Neural progenitor cell (in vitro differentiated cells): ENCODE measurements at places on chromosomes 1 and 21. TPM values are rescaled to one million over a fixed set of nuclear protein-coding genes. Genes with fewer than 3 reads are reported as not detected.

The GPR37L1 gene
- 0.06 TPM in 1 of 2 replicates, not detected in the other for total RNA-seq

DNA sequence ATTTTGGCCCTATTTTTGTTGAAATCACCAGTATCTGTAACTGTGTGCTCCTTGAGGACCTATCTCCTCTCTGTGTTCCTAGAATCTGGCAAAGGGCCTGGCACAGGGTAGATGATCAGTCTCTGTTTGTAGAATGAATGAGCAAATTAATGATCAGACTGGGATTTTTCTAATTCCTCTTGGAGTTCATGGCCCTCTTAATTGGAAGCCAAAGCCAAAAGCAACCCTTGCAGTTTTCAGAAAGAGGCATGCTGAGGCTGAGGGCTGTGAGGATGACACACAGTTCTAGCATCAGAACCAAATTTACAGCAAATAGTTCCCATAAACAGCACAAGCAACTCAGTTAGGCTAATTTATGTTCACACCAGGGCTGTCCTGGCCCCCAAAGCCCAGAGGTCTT lies 111.1 kb upstream of the BEND5 start:
- H3K27me3 ChIP-seq = no peaks in the 10 kb centered on the region
- no peak overlapping the region for H3K4me3 ChIP-seq
- no peaks in the 10 kb centered on the region for H3K36me3 ChIP-seq
- peaks cover 37% of the 10 kb centered on the region for H3K4me1 ChIP-seq

DNA sequence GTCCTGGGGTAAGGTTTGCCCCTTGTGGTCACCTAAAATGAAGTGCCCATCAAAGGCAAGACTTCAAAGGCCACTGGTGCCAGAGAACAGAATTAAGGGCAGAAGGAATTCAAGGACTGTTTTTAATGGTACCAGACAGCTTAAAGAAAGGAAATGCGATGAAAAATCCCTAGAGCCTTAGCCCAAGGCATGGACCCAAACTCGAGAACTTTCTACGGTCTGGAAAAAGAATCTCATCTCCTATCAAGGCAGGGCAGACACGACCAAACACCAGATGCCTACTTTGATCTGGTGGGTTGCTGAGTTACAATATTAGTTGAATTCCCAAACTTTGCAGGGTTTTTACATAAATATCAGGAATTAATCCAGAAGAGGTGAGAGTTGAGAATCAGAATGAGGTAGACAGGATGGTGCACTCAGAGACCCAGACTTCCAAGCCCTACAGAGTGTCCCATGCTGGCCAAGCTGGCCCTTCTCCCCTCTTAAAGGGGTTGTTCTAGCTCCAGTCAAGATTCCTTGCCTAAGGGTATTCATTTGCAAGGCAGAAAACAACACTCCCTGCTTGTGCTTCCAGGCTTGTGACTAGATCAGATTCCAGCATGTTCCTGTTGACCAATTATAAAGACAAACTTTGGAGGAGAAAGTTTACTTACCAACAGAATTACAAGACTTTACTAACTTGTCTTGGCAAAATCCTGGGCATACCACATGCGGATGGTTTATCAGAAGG lies 48.0 kb downstream of the EDN2 start:
- H3K4me1 ChIP-seq = peaks cover 13% of the 10 kb centered on the region
- no peak for DNase-seq
- H3K4me3 ChIP-seq = no peak overlapping the region
- H3K27ac ChIP-seq = no peak overlapping the region
- no peaks in the 10 kb centered on the region for H3K36me3 ChIP-seq
- H3K27me3 ChIP-seq = no peaks in the 10 kb centered on the region

DNA sequence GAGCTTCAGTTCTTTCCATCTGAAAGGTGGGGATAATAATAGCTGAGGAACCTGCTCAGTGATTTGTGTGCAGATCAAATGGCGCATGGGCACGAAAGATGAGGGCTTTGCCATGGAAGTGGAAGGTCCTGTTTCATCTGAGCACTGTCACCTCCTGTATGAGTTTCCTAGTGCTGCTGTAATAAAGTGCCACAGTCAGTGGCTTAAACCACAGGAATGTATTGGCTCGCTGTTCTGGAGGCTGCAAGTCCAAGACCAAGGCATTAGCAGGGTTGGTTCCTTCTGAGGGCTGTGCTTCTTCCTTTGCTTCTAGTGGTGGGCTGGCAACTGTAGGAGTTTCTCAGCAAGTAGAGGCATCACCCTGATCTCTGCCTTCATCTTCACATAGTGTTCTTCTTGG lies 51.1 kb upstream of the RBM15 start:
- H3K27me3 ChIP-seq = no peaks in the 10 kb centered on the region
- no peaks in the 10 kb centered on the region for H3K36me3 ChIP-seq
- H3K27ac ChIP-seq = no peak overlapping the region
- no peak overlapping the region for H3K4me3 ChIP-seq

GRCh38 chr1:101382135-101382534 lies 145.3 kb downstream of the S1PR1 start:
- no peaks in the 10 kb centered on the region for H3K4me1 ChIP-seq
- no peak overlapping the region for H3K4me3 ChIP-seq
- H3K27ac ChIP-seq = no peak overlapping the region
- no peak for DNase-seq
- H3K36me3 ChIP-seq = no peaks in the 10 kb centered on the region

The TDRD5 gene
- 0.09 TPM in 2 replicates for total RNA-seq

DNA sequence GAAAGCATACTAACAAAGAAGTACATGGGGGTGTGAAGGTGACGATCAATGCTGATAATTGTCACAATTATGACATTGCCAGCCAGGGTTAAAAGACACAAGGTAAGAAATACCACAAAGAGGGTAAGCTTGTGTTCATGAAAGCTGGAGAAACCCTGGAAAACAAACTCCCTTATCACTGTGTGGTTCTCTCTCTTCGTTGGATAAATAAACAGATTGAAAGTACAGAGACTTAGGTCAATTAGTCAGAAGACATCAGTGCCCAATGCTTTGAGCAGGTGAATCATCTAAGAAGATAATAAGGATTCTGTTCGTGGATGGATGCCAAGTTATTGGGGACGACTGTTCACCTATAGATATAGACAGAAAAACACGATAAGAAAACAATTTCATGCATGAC lies 22.4 kb upstream of the FCER1A start:
- no peaks in the 10 kb centered on the region for H3K36me3 ChIP-seq
- no peaks in the 10 kb centered on the region for H3K4me1 ChIP-seq
- DNase-seq = no peak
- H3K4me3 ChIP-seq = no peak overlapping the region
- H3K27ac ChIP-seq = no peak overlapping the region
- no peaks in the 10 kb centered on the region for H3K27me3 ChIP-seq

GRCh38 chr1:204301171-204301957 lies 58.4 kb downstream of the PLEKHA6 start:
- H3K27ac ChIP-seq = no peak overlapping the region
- H3K36me3 ChIP-seq = no peaks in the 10 kb centered on the region
- H3K27me3 ChIP-seq = peaks cover 12% of the 10 kb centered on the region
- peaks cover 16% of the 10 kb centered on the region for H3K4me1 ChIP-seq
- no peak overlapping the region for H3K4me3 ChIP-seq

The JMJD4 gene
- 7.5 and 13.6 TPM in 2 replicates for total RNA-seq

DNA sequence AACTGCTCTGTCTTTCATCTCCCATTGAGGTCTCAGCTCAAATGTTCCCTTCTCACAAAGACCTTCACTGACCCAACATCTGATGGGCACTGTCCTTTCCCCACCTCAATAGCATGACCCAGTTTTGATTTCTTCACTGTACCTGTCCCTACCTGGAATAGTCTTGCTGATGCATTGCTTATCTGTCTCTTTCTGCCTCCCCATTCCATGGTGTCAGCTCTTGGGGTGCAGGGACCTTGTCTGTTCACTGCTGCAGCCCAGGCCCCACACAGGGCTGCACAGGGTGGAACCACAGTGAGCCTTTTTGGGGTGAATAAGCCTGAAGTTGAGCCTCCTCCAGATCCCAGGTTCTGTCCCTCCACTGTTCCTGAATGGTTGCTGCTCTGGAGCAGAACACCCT lies 414.9 kb downstream of the PTPRU start:
- no peaks in the 10 kb centered on the region for H3K27me3 ChIP-seq
- H3K4me1 ChIP-seq = no peaks in the 10 kb centered on the region
- H3K36me3 ChIP-seq = no peaks in the 10 kb centered on the region
- no peak for DNase-seq
- no peak overlapping the region for H3K4me3 ChIP-seq
- H3K27ac ChIP-seq = no peak overlapping the region

DNA sequence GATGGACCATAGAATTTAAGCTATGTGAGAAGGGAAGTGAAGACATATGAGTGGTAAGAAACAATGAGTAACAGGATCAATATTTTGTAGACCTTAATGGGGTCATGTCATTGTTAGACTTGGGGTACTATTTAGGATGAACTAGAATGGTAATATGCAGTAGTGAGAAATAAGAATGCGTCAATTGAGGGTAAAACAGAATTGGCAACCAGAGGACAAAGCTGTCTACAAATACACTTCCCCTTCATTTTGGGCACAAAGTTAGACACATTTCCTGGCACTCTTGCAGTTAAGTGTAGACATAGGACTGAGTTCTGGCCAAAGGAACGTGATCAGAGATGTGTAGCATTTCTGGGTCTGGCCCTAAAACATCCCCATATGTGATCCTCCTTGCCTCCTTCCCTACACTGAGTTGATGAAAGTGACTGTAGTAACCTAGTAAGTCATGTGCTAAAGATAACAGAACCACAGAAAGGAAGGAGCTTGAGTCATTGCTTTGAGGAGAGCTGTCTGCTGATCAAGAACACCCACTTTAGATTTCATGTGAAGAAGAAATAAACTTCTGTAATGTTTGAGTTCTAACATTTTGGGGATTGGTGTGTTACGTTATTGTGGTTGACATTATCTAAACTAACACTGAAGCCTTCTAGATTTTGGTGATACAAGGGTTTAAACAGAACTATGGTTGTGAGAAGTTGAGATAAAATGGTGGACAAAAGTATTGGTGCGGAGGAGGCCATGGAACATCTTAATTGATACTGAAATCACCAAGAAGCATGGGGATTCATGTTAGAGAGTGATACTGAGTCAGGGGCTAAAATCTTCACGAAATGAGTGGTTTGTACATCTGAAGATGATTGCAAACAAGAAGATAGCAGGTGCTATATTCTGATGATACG lies 41.7 kb downstream of the CD55 start:
- no peaks in the 10 kb centered on the region for H3K4me1 ChIP-seq
- no peaks in the 10 kb centered on the region for H3K36me3 ChIP-seq
- DNase-seq = no peak
- H3K4me3 ChIP-seq = no peak overlapping the region
- no peak overlapping the region for H3K27ac ChIP-seq
- no peaks in the 10 kb centered on the region for H3K27me3 ChIP-seq

The HSF2BP gene
- 0.71 and 1.1 TPM in 2 replicates for total RNA-seq

- peaks cover 40% of the 10 kb centered on the region for H3K4me1 ChIP-seq
- H3K36me3 ChIP-seq = no peaks in the 10 kb centered on the region
- DNase-seq = no peak
- H3K27ac ChIP-seq = no peak overlapping the region
- peak overlapping the region; percentile 50 for H3K4me3 ChIP-seq
- peaks cover 33% of the 10 kb centered on the region for H3K27me3 ChIP-seq
Measured at GRCh38 chr1:205041998-205042910, 758 bp upstream of the CNTN2 start.

The CLCA4 gene
- total RNA-seq = not detected in 2 replicates

- H3K36me3 ChIP-seq = no peaks in the 10 kb centered on the region
- H3K4me1 ChIP-seq = no peaks in the 10 kb centered on the region
- no peak for DNase-seq
- no peak overlapping the region for H3K4me3 ChIP-seq
- H3K27me3 ChIP-seq = no peaks in the 10 kb centered on the region
Measured at GRCh38 chr1:199936441-199936840, 91.1 kb upstream of the NR5A2 start.

GRCh38 chr1:8373581-8374241 lies 55.8 kb downstream of the SLC45A1 start:
- peak; percentile 81 for DNase-seq
- no peaks in the 10 kb centered on the region for H3K36me3 ChIP-seq
- H3K27ac ChIP-seq = peak overlapping the region; percentile 91
- H3K4me1 ChIP-seq = peaks cover 66% of the 10 kb centered on the region
- peak overlapping the region; percentile 11 for H3K4me3 ChIP-seq
